ENCODE measurements at places on chromosomes 7 and 10.

DNA sequence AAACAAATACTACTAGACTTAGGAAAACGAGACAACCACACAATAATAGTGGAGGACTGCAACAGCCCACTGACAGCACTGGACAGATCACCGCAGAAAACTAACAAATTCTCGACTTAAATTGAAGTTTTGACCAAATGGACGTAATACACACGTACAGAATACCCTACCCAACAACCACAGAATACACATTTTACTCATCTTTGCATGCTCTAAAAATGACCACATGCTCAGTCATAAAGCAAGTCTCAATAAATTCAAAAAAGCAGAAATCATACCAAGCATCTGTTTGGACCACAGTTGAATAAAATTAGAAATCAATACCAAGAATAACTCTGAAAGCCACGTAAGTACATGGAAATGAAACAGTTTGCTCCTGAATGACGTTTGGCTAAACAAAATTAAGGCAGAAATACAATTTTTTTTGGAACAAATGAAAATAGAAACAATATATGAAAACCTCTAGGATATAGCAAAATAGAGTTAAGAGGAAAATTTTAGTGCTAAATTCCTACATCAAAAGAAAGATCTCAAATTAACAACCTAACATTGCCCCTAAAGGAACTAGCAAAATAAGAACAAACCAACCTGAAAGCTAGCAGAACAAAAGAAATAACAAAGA lies 30.6 kb downstream of the MAPK8 start:
- DNase-seq = no peak

GRCh38 chr7:82704121-82704520 lies 260.5 kb upstream of the CACNA2D1 start:
- DNase-seq = no peak

GRCh38 chr7:4943297-4943696 lies 15.7 kb downstream of the MMD2 start:
- no peak for DNase-seq

DNA sequence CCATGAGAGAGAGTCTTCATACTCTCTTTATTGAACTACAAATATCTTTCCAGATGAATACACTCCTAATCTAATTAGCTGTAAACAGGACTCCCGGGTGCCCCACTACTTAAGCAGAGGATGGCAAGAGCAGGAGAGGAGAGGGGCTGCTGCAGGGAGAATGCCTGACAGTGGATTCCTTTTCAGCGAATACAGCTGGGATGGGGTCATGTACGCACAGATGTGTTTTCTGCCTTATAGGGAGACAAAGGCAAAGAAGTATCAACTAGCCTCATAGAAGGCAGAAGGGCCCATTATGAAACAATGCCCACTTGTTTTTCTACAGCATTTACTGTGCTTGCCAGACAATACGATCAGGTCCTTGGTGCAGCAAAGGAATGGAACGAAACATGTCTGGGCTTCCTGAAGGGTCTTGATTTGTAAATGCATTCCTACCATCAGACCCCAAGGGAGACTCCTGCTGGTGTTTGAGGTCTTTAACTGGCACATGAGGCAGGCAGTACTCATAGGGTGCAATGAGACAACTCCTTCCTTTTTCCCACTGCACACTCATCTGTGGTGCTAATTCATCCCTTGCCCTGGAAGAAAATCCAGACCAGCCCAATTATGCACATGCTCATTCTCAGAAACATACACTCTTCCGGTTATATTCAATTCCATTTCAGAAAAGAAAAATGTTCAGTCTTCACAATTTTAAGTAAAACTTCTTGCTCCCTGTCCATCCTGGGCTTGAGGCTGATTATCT lies 117.1 kb downstream of the AOAH start:
- DNase-seq = no peak

- no peak for DNase-seq
Observed at GRCh38 chr7:95957510-95957909, 185.2 kb downstream of the DYNC1I1 start.

DNA sequence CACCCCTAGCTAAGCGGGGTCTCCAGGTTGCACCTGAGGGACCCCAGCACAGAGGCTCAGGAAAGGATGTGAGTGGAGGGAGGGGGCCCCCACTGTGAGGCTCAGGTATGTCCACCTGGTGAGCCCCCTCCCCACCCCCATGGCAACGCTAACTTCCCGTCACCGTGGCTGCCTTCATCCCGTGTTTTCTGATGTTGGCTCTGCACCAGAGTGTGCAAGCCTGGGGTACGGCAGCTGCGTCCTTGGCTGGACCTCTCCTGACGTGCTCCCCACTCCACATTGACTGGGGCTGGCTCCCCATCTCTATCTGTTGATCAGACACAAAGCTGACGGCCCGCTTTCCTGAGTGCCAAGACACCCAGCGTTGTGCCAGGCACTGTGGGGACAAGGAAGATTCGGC lies 136.7 kb downstream of the ACTR3B start:
- no peak for DNase-seq

- DNase-seq = no peak
Observed at GRCh38 chr10:13080643-13081042, 19.3 kb upstream of the OPTN start.

DNA sequence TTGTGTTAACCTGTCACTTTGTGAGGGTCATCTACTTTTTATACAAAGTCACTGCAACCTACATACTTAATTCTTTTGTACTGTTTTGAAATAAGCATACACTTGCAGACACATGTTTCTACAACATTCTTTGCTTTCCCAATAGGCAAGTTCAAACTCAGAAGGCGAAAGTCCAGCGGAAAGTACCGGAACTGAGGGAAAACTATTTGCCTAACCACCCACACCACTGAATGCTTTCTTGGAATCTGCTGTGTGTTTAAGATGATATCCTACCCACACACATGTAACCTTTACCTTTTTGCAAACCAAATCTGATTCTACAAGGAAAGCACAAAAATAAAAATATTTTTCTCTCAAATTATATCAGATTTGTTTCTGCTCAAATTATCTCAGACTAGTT lies 139.4 kb upstream of the AGR3 start:
- no peak for DNase-seq

DNA sequence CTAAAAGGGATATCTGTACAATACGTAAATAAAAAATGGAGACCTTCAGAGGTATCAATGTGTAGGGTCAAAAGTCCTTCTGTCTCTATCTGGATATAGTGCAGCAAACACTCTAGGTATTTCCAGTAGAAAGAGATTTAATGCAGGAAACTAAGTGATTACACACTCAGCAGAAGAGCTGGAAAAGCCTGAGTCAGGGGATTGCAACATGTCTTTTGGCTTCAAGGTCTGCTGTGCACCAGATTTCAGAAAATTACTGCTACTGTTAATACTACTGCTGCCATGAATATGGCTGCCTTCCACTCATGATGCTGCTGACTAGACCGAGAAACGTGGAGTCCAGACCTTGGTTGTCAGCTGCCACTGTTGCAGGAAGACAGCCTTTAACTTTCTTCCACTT lies 94.9 kb upstream of the DLX6 start:
- DNase-seq = no peak

- no peak for DNase-seq
Observed at GRCh38 chr7:104793066-104793465, 220.9 kb upstream of the KMT2E start.

DNA sequence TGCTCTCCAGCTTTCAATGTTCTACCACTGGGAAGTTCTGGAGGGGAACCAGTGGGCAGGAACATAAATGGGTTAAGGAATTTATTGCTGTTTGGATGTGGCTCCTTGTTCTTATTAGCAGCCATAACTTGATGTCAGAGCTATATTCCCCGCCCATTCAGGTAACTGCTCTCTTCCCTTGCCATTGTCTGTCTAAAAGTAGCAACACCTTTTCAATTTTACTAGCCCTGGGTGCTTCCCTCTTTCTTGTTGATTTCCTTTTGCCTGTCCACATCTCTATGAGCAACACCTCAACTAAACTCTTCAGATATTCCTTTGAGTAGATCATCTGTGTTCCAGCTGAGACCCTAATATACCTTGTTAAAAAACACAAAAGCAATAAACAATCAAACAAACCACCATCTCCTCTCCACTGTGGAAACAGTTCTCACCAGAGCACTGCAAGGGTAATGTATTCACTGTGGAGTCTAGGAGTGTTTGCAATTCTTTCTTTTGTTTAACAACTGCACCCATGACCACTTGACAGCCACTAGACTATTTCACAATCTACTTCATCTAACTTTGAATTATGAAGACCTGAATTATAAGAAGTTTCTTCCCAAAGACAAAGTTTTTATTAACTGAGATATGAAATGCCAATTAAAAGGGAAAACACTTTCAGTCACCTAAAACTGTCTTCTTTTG lies 436.7 kb downstream of the IPMK start:
- no peak for DNase-seq
